ENCODE measurements at places on chromosomes 13 and 19. TPM values are rescaled to one million over a fixed set of nuclear protein-coding genes. Genes with fewer than 3 reads are reported as not detected.

Gene MRI1
- 61.5 TPM for total RNA-seq

Gene CYP4F2
- 0.14 TPM for total RNA-seq

Gene FAM83E
- 2.0 TPM for total RNA-seq

Gene EPSTI1
- total RNA-seq, result 0.98 TPM

Gene PRR36
- total RNA-seq, result 0.07 TPM

Gene SHISA7
- total RNA-seq, result not detected

Gene NANOS3
- not detected for total RNA-seq

Gene ACP7
- total RNA-seq, result 1.4 TPM

Gene NLRP7
- total RNA-seq, result not detected

Gene CCDC8
- 30.8 TPM for total RNA-seq

Gene OPA3
- total RNA-seq, result 13.1 TPM

Gene OR7D2
- total RNA-seq, result not detected

Gene CYP2F1
- 0.07 TPM for total RNA-seq

Gene HAUS8
- total RNA-seq, result 10.5 TPM

Gene ZNF554
- 2.2 TPM for total RNA-seq

Gene MIER2
- total RNA-seq, result 7.9 TPM

Gene GRIN3B
- 4.4 TPM for total RNA-seq

All from airway epithelial cell (primary cell).